ENCODE measurements at places on chromosomes 12 and 14. TPM values are rescaled to one million over a fixed set of nuclear protein-coding genes. Genes with fewer than 3 reads are reported as not detected.

DNA sequence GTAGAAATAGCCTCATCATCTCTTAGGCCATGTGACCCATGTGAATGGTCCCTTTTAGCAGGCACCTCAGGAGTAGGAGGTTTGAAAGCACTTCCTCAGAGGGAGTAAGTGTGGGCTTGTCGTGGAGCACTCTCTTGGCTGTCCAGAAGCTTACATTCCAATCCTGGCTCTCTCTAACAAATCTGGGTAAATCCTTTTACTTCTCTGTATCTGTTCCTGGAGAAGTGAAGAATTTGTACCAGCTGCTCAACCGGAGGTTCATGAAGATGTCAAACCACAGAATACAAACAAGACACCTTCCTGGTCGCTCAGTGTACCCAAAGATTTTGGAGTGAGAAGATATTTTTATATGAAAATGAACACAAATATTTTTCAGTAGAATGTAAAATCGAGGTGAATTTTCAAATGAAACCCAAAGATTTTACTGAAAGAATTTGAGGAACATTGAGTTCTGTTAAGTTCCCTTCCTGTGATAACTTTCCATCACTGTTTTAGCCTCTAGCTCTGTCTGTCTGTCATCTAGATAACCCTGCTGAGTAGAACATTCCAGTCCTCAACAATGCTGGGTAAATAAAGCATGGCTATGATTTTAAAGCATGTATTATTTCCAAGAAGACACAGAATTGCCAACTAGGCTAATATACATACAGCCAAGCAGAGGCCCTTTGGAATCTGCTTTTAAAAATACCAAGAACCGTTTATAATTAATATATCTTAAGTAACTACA is 263.9 kb upstream of the RGS6 start:
- no peak for DNase-seq
- no peaks in the 10 kb centered on the region for H3K4me1 ChIP-seq
- H3K36me3 ChIP-seq, result no peaks in the 10 kb centered on the region
- H3K27me3 ChIP-seq, result no peaks in the 10 kb centered on the region

GRCh38 chr12:26373606-26374495 is 178.5 kb downstream of the SSPN start:
- H3K27ac ChIP-seq, result no peak overlapping the region
- H3K36me3 ChIP-seq, result no peaks in the 10 kb centered on the region
- H3K4me1 ChIP-seq, result no peaks in the 10 kb centered on the region
- H3K4me3 ChIP-seq, result no peak overlapping the region
- DNase-seq, result no peak

DNA sequence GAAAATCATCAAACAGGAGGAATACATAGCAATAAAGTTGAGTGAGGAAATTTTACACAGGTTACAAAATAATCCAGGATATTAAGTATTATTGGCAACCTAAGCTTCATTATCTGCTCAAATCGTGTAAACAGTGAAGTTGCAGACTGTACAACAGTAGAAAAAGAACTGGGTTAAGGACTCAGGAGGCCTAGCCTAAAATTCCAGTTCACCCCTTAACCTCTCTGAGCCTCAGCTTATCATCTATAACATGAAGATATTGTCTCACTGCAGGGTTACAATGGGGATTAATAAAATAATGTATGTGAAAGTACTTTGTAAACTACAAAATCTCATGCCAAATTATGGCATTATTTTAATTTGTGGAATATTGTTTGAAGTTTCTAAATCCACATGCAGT is 26.0 kb downstream of the DDHD1 start:
- no peaks in the 10 kb centered on the region for H3K36me3 ChIP-seq
- H3K27ac ChIP-seq, result no peak overlapping the region
- no peaks in the 10 kb centered on the region for H3K27me3 ChIP-seq
- H3K4me3 ChIP-seq, result no peak overlapping the region

DNA sequence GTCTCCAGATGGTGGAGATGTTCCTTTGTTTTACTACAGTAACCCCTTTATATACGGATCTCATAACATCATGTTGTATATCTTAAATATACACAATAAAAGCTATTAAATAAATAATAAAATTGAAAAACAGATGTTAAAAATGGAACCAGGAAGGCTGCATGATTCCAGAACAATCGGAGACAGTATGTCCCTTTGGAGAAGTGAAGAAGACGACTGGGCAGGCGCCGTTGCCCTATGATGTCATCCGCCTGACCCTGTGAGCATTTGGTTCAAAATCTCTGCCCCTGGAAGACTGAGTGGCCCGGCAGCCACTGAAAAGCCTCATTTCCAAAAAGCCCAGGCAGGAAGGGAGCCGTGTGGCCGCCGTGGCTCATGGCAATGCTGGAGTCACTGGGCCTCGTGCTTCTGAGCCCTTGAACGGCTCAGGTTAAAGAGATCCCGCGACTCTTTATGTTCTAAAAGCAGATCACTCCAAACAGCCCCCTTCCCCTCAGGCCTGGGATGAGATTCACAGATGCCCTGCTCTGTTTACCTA is 30.8 kb downstream of the RIMBP2 start:
- no peak overlapping the region for H3K27ac ChIP-seq
- DNase-seq, result no peak
- no peaks in the 10 kb centered on the region for H3K4me1 ChIP-seq
- H3K27me3 ChIP-seq, result no peaks in the 10 kb centered on the region
- H3K4me3 ChIP-seq, result no peak overlapping the region

DNA sequence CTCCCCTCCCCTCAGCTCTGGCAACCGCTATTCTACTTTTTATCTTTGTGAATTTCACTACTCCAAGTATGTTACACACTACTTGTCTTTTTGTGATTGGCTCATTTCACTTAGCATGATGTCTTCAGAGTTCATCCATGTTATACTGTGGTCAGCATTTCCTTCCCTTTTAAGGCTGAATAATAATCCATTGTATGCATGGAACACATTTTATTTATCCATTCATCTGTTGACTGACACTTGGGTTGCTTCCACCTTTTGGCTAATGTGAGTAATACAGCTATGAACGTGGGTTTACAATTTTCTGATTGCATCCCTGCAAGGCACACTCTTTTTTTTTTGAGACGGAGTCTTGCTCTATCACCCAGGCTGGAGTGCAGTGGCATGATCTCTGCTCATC is 53.0 kb upstream of the FUT8 start:
- H3K4me3 ChIP-seq, result no peak overlapping the region
- no peak overlapping the region for H3K27ac ChIP-seq
- DNase-seq, result no peak
- no peaks in the 10 kb centered on the region for H3K27me3 ChIP-seq
- H3K36me3 ChIP-seq, result no peaks in the 10 kb centered on the region

- no peak overlapping the region for H3K4me3 ChIP-seq
- no peak for DNase-seq
Measured at GRCh38 chr12:131917139-131917710, 11.9 kb upstream of the PUS1 start.

- no peak overlapping the region for H3K27ac ChIP-seq
- H3K27me3 ChIP-seq, result no peaks in the 10 kb centered on the region
- no peaks in the 10 kb centered on the region for H3K4me1 ChIP-seq
- DNase-seq, result peak; percentile 80
Measured at GRCh38 chr14:87643005-87643404, 350.0 kb downstream of the GALC start.

- no peaks in the 10 kb centered on the region for H3K27me3 ChIP-seq
- no peak overlapping the region for H3K4me3 ChIP-seq
- no peaks in the 10 kb centered on the region for H3K36me3 ChIP-seq
- H3K27ac ChIP-seq, result no peak overlapping the region
- no peak for DNase-seq
Measured at GRCh38 chr12:127143020-127143419, 1124.0 kb upstream of the TMEM132C start.

DNA sequence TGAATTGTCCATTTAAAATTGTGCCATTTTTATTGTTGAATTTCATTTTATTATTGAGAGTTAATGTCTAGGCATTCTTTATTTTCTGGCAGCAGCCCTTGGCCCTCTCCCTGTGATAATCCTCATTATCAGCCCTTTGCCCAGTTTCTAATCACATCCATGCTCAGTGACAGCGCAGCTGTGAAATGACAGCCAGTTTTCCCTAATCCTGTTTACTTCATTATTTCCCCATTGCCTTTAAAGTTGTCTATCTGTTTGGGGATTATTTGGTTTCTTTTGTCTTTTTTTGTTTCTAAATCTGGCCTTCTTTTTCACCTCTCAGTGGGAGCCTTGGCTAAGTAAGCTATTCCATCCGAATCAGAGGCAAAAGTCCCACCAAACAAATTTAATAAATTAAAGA is 476.9 kb downstream of the SLC6A15 start:
- DNase-seq, result no peak
- no peak overlapping the region for H3K4me3 ChIP-seq
- no peak overlapping the region for H3K27ac ChIP-seq
- no peaks in the 10 kb centered on the region for H3K4me1 ChIP-seq

- peak overlapping the region; percentile 76 for H3K27ac ChIP-seq
Measured at GRCh38 chr14:93061380-93062012, 54.2 kb downstream of the ITPK1 start.

DNA sequence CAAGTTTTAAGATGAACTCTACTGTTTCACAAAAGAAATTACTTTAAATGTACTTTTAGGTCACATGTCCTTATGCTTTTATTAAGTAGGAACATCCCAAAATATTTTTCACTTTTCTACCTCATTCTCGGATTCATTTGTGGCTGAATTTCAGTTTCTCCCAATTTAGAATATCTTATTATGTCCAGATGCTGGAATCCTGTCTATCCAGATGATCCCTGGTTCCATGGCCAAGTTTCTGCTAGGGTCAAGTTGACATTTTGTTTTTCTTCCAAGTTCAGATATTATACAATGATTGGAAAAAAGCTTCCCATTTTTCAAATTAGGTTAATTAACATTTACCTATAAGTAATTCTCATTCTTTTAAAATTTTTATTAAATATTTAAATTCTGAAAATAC is 181.8 kb upstream of the SLC16A7 start:
- no peaks in the 10 kb centered on the region for H3K36me3 ChIP-seq
- H3K27ac ChIP-seq, result no peak overlapping the region
- DNase-seq, result no peak
- H3K4me3 ChIP-seq, result no peak overlapping the region
- no peaks in the 10 kb centered on the region for H3K27me3 ChIP-seq

DNA sequence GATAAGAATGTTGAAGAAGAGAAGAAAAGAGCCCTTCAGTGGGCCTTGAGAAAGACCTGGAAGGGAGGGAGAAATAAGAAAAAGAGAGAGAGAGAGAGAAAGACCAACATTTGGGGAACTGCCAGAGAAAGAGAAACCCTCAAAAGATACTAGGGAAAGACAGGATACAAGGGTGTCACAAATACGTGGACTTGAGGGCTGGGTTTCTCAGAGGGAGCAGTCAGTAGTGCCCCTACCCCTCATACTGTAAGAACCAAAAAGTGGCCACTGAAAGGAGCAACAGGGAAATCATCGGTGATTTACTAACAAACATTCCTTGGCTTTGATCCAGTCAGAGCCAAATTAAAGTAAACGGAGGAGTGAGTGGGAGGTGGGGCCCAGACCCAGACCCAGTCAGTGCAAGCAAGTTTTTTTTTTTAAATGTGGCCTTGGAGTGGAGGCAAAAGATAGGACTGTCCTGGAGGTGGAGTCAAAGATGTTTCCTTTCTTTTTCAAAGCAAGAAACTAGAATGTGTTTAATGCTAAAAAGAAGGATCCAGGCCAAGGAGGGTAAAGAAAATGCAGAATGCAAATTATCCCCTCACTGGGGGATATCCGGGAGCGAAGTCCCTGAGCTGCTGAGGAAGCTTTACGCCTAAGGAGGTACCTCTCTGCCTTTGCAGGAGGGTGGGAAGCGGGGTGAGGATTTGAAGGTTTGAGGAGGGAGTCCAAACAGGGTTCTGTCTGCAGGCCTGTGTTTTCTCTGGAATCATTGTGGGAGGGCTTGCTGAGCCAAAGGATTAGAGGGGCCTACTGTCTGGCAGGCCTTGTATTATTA is 143.5 kb upstream of the AMIGO2 start:
- peak overlapping the region; percentile 17 for H3K27ac ChIP-seq
- no peaks in the 10 kb centered on the region for H3K4me1 ChIP-seq
- no peak overlapping the region for H3K4me3 ChIP-seq
- no peaks in the 10 kb centered on the region for H3K36me3 ChIP-seq

- DNase-seq, result no peak
- H3K27ac ChIP-seq, result no peak overlapping the region
- no peak overlapping the region for H3K4me3 ChIP-seq
- no peaks in the 10 kb centered on the region for H3K27me3 ChIP-seq
Measured at GRCh38 chr12:16526693-16527092, 79.3 kb downstream of the LMO3 start.

- no peaks in the 10 kb centered on the region for H3K27me3 ChIP-seq
- no peak overlapping the region for H3K27ac ChIP-seq
- no peaks in the 10 kb centered on the region for H3K36me3 ChIP-seq
- no peak for DNase-seq
- peaks cover 13% of the 10 kb centered on the region for H3K4me1 ChIP-seq
- H3K4me3 ChIP-seq, result no peak overlapping the region
Measured at GRCh38 chr12:113060336-113060960, 3.9 kb downstream of the DTX1 start.

DNA sequence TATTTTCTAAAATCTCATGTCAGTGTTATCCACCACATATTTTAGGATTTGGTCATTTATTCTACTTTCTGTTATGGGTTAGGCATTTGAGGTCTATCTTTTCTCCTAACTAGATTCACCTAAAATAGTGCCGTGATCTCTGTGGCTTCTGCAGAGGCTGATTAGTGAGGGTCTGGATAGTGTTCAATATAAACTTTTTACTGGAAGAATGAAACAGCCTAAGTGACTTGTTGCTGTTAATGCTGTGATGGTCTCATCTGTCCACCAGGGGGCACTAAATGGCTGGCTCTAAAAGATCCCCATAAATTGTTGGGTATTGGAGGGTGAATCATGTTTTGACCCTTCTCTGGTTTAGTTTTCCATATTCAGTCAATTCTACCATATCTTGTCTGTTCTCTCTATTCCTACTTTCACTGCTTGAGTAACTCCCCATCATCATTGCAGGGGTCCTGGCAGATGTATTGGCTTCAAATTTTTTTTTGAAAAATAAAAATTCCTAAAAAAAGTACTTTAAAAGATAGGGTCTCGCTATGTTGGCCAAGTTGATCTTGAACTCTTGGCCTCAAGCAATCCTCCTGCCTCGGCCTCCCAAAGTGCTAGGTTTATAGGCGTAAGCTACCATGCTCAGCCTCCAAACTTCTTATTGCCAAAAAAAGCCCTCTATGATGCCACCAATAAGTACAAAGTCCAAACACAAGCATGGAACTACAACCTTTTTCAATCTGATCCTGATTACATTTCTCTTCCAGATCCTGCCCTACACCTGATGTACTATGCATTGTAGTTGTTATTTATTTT is 6.9 kb downstream of the PABPN1 start:
- no peak overlapping the region for H3K27ac ChIP-seq
- H3K4me1 ChIP-seq, result peaks cover 2% of the 10 kb centered on the region
- peaks cover 25% of the 10 kb centered on the region for H3K36me3 ChIP-seq
- no peak overlapping the region for H3K4me3 ChIP-seq
- H3K27me3 ChIP-seq, result no peaks in the 10 kb centered on the region

The ABHD12B gene
- total RNA-seq, result not detected

The KLRC1 gene
- total RNA-seq, result 1.6 TPM

The SLC4A8 gene
- 0.40 TPM for total RNA-seq

The KLRC2 gene
- total RNA-seq, result 0.98 TPM

The PLEKHH1 gene
- total RNA-seq, result 336 TPM

The ADAM21 gene
- not detected for total RNA-seq

The SMCO2 gene
- not detected for total RNA-seq

The AHNAK2 gene
- 12.5 TPM for total RNA-seq

The GPRC5A gene
- 121 TPM for total RNA-seq

The SYCP3 gene
- not detected for total RNA-seq

The MYO1H gene
- 0.13 TPM for total RNA-seq

The MDGA2 gene
- not detected for total RNA-seq
